ENCODE measurements at places on chromosomes 2 and 18. TPM values are rescaled to one million over a fixed set of nuclear protein-coding genes. Genes with fewer than 3 reads are reported as not detected.

AGXT gene
- total RNA-seq = not detected

CD8B2 gene
- not detected for total RNA-seq

SERPINB11 gene
- not detected for total RNA-seq

DNA sequence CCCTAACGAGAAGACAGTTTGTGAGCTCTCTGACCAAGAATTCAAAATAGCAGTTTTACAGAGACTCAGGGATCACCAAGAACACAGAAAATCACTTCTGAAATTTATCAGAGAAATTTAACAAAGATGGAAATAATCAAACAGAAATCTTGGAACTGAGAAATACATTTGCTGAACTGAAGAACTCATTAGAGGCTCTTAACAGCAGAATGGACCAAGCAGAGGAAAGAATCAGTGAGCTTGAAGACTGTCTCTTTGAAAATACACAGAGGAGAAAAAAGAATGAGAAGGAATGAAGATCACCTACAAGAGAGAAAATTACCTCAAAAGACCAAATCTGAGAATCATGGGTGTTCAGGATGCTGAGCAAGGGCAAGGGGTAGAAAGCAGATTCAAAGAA is 29.7 kb downstream of the ASB1 start:
- no peak for DNase-seq

DNA sequence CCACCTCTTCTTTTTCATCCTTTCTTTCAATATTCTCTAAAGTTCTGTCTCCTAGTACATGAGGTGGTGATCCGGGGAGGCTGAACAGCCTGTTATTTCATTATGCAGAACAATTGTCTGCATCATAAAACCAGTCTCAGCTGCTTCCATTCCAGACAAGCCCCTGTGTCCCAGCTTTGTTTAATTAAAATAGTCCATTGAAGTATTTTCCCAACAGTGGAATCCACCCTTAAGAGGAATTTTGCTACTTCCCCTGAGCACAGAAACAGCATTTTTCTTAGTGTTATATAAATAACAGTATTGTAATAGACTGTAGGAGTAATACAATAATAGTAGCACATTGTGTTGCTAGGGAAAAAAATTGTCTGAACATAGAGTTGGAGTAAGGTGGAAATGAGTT is 395.4 kb upstream of the TCF4 start:
- no peak for DNase-seq

DNA sequence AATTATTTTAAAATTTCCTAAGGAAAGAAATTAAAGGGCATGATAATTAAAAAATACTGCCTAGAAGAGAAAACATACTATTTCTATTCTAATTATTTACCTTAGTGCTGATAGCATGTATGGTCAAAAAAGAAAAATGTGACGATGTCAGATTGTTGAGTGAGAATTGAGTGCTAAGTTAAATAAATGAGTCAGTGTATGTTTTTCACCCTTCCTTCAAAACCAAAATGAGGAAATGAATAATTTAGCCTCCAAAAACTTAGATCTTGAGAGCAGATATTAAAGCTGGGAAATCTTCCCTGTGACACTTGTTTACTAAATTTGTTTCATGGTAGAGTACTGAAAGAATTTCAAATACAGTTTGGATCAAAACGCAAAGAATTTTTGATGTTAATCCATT is 58.6 kb upstream of the NYAP2 start:
- DNase-seq = no peak

DNA sequence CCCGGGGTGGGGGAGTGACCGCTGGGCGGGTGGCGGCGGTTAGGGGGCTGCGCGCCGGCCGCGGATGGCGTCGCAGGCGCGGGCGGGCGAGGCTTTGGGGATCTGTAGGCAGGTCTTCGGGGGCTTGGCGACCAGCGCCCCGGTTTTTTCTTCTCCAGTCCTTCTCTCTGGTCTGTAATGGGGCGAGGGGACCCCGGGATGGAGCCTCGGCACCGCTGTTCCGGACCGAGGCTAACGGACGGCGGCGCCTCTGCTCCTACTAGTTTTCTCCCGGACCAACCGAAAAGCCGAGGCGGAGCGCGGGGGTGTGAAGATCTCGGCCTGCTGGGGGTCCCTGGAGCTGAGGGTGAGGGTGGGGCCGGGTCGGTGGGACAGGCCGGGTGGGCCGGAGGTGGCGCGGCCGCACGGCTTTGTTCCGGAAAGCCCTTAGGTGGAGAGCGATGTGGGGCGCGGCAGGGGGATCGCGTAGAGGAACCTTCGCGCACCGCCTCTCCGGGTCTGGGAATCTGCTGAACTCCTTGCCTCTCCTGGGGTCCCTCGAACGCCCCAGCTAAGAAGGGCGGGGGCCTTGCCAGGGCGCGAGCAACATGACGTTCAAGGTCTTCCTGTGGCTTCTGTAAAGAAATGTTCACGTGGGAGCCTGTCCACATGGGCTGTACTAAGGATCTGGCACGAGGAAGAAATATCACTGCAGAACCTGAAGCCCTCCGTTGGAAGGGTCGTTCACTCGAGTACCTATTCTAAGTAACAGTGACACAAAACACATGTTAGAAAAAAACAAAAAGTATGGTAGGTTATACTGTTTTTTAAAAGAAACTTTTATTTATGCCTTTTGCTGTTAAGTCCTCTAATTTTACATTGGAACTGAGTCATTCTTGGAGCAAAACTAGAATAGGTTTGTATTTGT is 861 bp downstream of the SLC39A10 start:
- peak; percentile 80 for DNase-seq

GRCh38 chr2:58515827-58516573 is 274.9 kb upstream of the FANCL start:
- DNase-seq = no peak

- peak; percentile 70 for DNase-seq
Observed at GRCh38 chr2:213152065-213152794, 818 bp upstream of the IKZF2 start.

All from Daoy (cell line).